ENCODE measurements at places on chromosomes 5 and 9.

DNA sequence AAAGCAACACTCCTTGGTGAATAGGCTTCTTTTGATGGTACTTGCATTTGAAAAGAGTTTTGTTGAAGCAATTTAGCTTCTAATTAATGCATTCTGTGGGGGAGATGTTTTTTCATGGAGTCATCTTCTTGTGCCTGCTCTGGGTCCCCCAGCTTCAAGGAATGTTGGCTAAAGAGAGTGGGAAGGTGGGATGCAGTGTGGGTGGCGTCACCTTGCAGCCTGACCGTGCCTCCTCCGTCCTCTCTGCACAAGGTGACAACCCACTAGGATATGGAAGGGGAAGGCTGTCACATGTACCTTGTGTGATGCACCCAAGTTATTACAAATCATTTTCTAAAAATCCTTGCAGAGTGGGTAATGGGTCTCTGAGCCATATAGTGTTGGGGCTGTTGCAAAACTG lies 70.7 kb downstream of the DAPK1 start:
- DNase-seq: no peak

GRCh38 chr9:129145316-129145715 lies 32.7 kb downstream of the IER5L start:
- no peak for DNase-seq

GRCh38 chr5:160626322-160626721 lies 204.7 kb downstream of the PTTG1 start:
- no peak for DNase-seq

- peak; percentile 44 for DNase-seq
Measured at GRCh38 chr9:128505414-128505765, 871 bp downstream of the GLE1 start.

GRCh38 chr9:133103183-133103986 lies 17.7 kb downstream of the RALGDS start:
- DNase-seq: no peak

DNA sequence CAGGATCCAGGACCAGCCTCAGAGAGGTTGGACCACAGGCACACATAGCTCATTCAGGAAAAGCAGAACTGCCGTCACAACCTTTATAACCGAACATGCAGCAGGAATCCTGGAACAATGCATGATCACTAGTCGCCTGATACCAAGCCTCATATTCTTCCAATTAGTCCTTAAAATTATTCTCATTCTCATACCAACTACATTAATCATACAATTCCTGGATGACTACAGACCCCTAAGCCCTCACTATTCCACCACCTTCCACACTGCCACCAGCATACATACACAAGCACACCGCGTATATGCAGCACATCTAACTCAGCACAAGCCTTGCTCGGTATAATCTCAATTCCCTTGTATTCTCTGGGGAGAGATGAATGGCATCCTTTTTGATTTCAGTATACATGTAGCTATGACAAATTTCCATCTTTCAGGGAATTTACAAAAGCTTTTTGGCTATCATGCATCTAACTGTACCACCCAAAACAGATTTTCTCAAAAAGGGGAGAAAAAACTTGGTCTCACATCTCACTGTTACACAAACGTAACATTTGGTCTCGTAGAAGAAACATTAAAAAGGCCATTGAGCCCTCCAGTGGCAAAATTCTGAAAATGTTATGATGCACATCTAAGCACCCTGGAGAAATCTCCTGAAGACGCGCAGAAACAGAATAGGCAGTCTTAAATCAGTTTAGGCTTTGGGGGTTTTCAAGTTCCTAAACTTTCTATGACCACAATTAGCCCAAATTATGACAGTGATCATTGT lies 46.2 kb downstream of the MCTP1 start:
- DNase-seq: peak; percentile 69

DNA sequence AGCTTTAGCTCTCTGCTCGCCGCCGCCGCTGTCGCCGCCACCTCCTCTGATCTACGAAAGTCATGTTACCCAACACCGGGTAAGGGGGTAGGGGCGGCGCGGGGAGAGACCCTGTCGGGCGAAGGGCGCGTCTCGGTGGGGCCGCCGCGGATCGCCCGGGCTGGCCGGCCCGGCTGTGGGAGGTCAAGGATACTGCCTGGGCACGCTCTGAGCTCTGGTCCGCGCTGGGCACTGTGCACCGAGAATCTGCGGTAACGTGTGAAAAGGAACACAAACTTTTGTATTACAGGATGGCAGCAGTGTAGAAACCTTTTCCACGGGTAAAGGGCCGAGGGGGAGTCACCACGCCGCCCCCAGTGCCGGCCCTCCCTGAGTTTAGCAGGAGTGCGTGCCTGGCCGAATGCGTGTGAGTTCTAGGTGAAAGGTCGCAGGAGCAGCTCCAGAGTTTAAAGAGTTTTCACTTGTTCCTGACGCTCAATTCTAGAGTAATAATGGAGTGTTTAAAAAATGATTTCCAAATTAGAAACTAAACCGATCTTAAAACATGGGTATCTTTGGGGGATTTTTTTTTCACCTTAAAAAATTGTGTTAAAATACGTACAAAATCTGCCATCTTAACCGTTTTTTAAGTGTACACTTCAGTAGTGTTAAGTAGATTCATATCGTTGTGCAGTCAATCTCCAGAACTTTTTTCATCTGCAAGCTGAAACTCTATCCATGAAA lies at the start of gene HSDL2:
Gene HSDL2 (plus strand): TSS at position 7 of the 723 bp plus-strand sequence. CDS start 56 bp downstream, at position 63.
- DNase-seq: peak; percentile 33

GRCh38 chr9:89497978-89498851 lies at the start of gene SEMA4D:
Gene SEMA4D (minus strand): TSS chr9:89498113. CDS start chr9:89405456, 92,657 bp downstream.
- DNase-seq: peak; percentile 74

DNA sequence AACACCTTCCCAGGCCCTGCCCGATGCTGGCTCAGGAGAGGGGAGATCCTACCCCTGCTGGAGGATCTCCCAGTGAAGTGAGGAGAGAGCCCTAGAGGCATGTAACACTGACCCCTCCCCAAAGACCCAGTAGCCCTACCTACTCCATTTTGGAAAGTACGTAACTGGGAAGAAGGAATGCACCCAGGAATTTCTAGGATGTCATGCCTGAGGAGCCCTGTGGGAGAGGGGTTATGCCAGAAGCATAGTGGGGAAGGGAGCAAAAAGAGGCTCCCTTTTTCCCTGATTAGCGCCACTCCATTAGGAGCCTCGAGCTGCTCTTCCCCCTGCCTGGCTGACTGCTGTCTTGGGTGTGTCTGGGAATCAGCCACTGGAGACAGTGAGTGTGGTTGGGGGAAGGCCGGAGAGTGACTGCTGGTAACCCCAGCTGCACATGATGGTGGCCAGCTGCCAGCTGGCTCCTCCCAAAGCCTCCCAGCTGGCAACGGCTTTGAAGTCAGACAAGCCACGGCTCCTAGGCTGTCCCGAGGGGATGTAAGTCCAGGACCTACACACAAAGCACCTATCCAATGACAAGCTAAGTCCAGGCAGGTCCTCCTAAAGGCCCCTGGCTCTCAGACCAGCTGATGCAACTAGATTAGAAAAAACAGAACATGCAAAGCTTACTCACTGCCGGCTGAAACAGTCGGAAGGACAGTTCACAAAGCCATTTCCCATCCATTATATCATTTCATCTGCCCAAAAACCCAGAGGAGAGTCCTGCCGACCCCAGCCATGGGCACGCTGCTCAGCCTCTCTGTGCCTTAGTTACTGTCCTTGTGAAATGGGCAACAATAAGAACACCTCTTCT lies 136.5 kb upstream of the ABCA1 start:
- peak; percentile 96 for DNase-seq

- DNase-seq: no peak
Measured at GRCh38 chr5:23014825-23015224, 161.7 kb upstream of the CDH12 start.

- peak; percentile 60 for DNase-seq
Measured at GRCh38 chr5:145825751-145826180, 9.4 kb downstream of the PRELID2 start.

DNA sequence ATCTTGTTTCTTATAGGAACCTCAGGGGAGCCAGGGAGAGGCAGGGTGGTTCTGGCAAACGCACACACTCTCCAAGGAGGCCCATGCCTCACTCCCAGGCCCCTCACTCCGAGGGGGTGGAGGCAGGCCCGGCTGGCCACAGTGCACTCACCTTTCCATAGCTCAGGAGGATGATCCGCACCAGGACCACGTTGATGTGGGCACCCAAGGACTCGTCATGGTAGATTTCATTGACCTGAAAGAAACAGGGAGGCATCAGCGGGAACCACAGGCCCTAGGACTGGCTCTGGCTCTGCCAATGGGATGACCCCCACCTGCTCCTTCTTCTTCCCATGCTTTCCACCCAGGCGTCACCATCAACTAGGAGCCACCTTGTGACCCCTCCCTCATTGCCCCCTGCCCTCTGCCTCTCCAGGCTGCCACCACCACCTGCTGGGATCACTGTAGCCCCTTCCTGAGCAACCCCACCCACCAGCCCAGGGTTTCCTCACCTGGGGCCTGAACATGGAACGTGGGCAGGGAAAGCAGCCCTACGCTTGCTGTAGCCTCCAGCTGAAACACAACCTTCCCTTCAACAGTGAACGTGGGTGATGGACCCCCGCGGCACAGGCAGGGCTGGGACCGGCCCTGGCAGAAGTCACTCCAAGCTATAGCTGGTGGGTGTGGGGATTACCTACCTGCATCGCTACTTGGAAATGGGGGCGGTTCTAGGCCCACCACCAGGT lies 120.9 kb downstream of the ZNF354C start:
- DNase-seq: no peak

DNA sequence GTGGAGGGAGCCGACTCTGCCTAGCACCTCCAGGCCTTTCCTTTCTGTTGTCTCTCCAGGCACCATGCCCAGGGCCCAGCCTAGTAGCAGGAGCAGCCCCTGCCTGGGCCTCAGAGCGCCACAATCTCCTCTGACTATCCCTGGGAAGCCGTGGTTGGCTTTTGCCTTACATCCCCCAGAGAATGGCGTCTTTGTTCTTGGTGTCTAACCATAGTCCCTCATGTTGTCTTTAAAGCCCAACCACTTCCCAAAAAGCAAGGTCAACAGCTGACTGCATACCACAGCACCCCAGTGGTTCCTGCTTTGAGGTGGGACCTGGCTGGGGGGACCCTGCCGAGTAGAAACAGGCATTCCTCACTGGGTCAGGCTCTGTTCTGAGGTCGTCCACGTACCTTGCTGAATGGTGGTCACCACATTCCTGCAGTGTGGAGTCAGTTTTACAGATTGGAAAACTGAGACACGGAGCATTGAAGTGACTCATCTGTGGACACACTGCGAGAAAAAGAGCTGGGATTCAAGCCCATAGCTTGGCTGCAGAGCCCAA lies 13.7 kb upstream of the CERCAM start:
- DNase-seq: peak; percentile 53

DNA sequence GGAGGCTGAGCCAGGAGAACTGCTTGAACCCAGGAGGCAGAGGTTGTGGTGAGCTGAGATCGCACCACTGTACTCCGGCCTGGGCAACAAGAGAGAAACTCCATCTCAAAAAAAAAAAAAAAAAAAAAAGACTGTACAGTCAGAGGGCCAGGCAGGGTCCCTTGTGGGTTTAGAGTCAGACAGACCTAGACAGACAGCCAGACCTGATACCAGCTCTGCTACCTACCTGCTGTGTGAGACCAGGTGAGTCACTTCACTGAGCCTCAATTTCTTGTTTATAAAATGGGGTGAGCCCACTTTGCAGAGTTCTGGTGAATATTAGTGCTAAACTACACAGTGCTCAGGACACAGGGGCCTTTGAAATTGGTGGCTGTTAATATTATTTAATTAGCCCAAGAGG lies 19.7 kb downstream of the TRIM14 start:
- no peak for DNase-seq

All from fibroblast of skin of right biceps (primary cell).